Esophagus mucosa (tissue), 1 donor: ENCODE measurements at places on chromosomes 3 and 15. TPM values are rescaled to one million over a fixed set of nuclear protein-coding genes. Genes with fewer than 3 reads are reported as not detected.
A peak's percentile ranks its signal among the peaks of the same experiment; 100 is the strongest.

DNA sequence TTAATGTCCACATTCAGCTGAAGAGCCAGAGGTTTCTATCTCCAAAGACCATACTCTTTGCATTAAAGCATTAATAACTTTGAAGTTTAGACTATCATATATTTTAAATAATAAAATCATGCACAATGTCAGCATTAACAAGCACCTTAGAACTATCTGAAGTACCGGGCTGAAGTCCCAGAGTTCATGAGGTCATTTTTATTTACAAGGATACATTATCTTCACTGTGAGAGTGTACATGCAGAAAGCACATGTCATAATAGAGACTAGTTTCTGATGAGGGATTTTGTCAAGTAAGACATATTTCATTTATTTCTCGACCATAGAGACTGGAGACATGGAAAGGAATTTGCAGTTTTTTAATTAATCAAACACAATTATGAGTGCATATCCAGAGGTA is 52.4 kb upstream of the SI start:
- no peak for ATAC-seq

SI gene
- total RNA-seq, result not detected

LARP6 gene
- 1.4 TPM for total RNA-seq

DNA sequence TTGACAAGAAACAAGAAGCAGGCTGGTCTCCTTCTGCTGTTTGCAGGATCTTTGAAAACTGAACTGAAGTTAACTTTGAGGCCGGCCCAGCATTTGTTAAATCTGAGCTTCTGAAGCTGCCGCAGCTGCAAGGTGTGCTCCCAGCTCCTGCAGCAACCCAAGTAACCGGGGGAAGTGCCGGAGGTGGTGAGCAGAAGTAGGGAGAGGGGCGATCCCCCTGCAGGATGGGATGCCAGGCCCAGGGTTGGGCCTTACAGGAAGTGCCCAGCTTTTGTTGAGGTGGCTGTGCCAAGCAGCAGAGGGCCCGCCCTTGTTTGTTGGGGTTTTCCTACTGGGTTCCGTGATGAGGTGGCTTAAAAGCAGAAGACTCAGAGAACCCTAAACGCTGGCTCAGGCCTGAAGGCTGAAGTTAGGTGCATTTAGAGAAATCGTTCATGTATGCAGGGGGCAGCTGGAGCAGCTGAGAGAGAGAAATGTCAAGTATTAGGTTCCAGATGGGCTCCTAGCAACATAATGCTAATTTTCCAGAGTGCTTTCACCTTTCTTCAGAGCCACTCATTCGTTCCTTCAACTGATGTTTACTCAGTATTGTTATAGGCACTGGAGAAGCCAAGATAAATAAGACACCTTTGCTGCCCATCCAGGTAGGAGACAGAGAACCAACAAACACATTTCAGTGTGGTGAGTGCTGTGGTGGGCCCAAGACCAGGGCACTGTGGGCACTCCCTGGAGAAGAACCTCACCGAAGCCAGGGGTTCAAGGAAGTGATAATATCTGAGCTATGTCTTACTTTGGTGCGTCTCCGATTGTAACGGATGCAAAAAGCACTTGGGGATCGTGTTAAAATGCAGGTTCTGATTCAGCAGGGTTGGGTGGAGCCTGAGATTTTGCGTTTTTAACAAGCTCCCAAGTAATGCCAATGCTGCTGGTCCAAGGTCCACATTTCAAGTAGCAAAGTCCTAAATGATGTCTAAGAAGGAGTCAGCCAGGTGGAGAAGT is 42.2 kb upstream of the PLCL2 start:
- peak; percentile 70 for ATAC-seq

STX19 gene
- 3.8 TPM for total RNA-seq

DNA sequence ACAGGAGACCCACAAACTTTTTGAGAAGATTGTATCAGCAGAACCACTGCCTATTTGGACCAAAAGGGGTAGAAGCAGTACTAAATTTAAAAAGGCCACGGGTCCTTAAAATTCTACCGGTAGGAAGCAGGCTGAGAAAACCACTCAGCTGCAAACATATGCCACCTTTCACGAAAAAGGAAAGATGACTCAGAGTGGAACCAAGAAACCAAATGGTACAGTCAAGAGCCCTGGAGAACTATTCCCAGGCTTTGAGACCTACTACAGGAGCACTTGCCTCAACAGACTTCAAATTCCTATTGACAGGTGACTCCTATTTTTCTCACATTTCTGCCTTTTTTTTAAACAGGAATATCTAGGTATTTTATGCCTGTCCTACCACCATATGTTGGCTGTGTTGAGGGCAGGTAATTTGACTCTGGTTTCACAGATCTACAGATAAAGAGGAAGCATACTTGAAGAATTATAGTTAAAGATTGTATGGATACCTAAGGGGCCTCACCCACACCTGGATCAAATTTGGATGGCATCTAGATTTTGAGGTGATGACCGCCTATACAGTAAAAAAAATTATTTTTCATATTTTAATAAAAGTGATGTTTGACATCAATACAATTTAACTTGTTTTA is 10.1 kb downstream of the GOLIM4 start:
- no peak for ATAC-seq

DNA sequence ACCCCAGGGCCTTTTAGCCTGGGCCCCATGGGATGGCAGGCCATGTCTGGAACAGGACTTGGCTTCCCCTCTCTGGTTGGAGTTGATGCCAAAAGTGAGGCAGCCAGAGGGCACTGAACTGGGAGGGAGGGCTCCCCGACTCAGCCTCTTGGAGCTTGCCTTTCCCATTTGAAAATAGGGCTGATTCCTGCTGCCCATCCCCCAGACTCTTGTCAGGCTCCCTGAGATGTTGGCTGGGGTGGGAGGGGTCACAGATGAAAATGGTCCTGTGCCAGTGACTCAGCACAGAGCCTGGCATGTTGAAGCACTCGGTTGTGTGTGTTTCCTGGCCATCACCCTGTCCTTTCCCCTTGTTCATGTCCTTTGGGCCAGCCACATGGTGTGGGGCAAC is 6.6 kb downstream of the PPCDC start:
- ATAC-seq, result peak; percentile 25

DNA sequence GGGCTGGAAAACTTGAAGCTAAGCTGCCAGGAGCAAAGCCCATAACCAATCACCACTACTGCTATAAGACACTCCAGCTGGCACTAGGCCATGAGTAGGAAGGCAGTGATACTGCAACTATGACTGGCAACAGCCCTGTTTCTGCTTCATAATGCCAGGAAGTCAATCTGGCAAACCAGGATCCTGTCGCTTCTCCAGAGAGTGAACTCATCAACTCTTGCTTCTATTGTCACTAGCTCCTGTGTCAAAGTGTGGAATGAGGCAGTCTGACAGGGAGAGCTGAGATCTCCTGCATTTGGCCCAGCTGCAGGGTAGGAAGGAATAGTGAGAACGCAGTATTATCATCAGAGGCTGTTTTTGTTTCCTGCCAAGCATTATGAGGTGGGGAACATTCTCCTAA is 105.3 kb downstream of the CTNNB1 start:
- ATAC-seq, result no peak

GRCh38 chr15:93703092-93703739 is 528.1 kb upstream of the MCTP2 start:
- ATAC-seq, result no peak

CFAP100 gene
- not detected for total RNA-seq

GRCh38 chr15:87631093-87631492 is 625.4 kb downstream of the NTRK3 start:
- ATAC-seq, result no peak

GRCh38 chr3:63970631-63971475 is 52.4 kb downstream of the PSMD6 start:
- ATAC-seq, result no peak

GRCh38 chr3:13137941-13138832 is 65.0 kb upstream of the IQSEC1 start:
- ATAC-seq, result no peak

DNA sequence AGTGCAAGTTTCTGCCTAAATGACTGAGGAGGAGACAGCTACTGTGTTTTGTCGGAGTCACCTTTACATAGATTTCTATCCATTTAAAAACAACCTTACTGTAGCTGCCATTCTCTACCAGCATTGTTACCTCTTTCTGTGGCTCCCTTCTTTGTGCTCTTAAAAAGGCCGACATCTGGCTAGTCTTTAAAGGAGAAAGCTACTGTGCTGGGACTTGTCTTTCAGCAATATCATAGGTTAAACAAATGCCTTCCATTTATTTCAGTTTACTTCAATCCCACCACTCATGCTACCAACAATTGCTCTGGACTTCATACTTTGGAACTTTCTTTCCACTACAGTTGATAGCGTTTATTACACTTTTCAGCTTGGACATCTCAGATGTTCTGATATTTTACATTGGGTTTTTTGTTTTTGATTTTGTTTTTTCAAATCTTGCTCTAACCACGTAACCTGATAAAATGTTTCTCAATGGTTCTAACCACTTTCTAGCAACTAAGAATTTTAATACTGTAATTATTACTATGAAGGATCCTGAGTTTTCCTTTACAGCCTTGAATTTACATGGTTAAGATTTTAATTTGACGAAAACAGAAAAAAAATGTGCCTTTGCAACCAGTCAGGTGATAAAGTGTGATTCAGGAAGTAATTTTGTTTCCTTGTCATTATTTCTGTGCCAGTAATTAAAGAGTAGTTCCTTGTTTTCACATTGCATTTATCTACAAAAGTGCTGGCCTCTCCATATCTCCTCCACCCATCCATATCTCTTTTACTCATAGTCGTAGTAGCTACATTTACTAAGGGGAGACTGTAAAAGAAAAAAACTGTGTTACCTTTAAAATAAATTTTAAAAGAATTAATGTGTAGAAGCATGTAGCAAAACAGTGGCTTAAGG is 1.3 kb upstream of the CBLB start:
- ATAC-seq, result no peak

PRR23E gene
- not detected for total RNA-seq

DNA sequence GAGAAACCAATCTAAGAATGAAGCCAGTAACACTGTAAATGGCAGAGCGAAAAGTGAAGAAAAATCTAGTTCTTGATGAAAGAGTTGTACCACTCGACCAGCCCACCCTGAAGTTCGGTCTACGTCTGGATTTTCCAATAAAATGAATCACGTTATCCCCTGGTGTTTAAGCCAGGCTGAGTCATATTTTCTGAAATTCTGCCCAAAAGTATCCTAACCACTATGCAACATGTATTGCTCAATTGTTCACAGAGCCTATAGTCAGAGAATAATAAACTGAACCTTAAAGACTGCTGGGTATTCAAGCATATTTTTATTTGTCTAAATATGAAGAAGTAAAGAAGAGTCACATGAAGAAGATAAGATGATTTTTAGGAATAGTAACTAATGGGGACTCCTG is 245.7 kb downstream of the FGF12 start:
- no peak for ATAC-seq

- no peak for ATAC-seq
These were observed 2.7 kb upstream of the PCNP start for GRCh38 chr3:101571028-101571895.

MOBP gene
- not detected for total RNA-seq

ENTPD3 gene
- total RNA-seq, result 9.2 TPM

DNA sequence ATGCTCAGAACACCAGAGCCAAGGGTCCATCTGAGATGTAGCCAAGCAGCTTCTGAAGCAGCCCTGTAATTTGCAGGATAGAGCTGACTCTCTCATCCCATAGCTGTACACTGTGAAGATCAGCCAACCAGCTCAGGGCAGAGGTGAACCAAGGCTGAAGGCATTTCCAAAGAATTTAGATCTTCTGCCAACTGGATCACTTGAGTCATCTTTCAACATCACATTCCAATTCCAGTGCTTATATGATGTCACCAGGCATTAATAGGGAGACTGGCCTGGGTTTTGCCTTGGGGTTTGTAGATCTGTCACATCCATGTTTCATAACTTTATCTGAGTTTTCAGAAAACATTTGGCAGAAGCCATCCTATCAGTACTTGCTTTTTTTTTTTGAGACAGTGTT is 98.2 kb downstream of the NR2F2 start:
- peak; percentile 25 for ATAC-seq

LDHAL6B gene
- total RNA-seq, result not detected

DNA sequence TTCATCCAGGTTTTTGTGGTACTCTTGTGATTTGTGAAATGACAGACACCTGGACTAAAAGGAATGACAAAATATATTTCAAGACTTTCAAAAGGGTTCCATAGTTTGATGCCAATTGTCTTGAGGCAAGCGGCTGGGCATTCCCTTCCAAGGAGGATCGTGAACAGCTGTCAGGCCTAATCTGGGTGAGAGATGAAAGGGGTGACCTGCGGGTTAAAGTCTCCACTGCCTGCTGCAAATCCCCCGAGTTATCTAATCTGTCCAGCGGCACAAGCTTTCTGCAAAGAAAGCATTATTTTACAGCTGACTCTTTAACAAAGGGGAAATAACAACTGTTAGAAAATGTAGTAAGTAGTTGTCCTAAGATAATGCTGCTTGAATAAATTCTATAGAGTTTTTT is 128.7 kb upstream of the MB21D2 start:
- ATAC-seq, result no peak

GRCh38 chr3:29694331-29694730 is 413.5 kb downstream of the RBMS3 start:
- no peak for ATAC-seq

DNA sequence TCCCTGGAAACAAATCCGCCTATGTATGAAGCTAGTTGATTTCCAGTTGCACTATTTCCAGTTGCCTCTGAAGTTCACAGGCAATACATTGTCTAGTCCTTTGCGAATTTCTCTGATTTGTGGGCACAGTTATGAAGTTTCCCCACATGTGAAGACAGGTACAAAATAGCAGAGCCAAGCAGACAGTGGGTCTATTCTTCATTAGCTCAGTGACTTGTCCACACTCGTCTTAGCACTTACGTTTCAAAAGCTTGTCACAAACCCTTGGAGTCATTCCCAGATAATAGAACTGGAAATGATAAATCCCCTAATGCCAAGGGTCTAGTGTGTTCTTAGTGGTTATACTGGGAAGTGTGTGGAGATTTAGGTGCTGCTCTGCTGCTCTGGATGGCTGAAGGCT is 14.5 kb downstream of the SRPRB start:
- peak; percentile 72 for ATAC-seq

BUB1B gene
- 15.3 TPM for total RNA-seq

- ATAC-seq, result no peak
These were observed 419.2 kb downstream of the OCA2 start for GRCh38 chr15:27679731-27680471.

SCAANT1 gene
- not detected for total RNA-seq

NR2F2 gene
- total RNA-seq, result 6.9 TPM

SLC49A4 gene
- total RNA-seq, result 10.3 TPM

GRCh38 chr3:123909785-123910184 is 25.7 kb upstream of the MYLK start:
- ATAC-seq, result no peak

HMG20A gene
- 12.6 TPM for total RNA-seq

GRCh38 chr15:83284559-83285283 is at the start of gene BNC1:
Gene BNC1, minus strand, starts transcription at chr15:83284664. Its CDS starts 36 bp downstream, at chr15:83284628.
- ATAC-seq, result peak; percentile 64

GRCh38 chr3:156050918-156051317 is 69.5 kb upstream of the KCNAB1 start:
- ATAC-seq, result no peak

ARID3B gene
- 5.4 TPM for total RNA-seq

SLC51A gene
- total RNA-seq, result not detected

DNA sequence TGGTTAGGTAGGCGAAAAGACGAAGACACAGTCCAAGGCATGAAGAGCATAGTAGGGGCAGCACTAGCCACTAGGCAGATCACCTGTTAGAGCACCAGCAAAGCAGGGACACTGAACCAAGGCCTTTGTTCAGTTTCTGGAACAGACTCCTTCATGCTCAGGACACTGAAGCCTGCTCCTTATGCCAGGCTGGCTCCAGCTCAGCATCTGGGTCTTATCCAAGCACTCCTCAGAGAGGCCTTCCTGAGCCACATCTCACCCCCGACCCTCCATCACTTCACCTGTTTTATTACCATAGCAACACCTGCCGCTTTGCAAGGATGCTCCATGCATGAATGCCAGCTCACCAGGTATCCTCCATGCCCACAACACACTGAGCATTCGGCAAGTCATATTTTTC is 206.3 kb upstream of the CHRNA7 start:
- ATAC-seq, result no peak
